ENCODE measurements at places on chromosomes 7 and 10. TPM values are rescaled to one million over a fixed set of nuclear protein-coding genes. Genes with fewer than 3 reads are reported as not detected.

DNA sequence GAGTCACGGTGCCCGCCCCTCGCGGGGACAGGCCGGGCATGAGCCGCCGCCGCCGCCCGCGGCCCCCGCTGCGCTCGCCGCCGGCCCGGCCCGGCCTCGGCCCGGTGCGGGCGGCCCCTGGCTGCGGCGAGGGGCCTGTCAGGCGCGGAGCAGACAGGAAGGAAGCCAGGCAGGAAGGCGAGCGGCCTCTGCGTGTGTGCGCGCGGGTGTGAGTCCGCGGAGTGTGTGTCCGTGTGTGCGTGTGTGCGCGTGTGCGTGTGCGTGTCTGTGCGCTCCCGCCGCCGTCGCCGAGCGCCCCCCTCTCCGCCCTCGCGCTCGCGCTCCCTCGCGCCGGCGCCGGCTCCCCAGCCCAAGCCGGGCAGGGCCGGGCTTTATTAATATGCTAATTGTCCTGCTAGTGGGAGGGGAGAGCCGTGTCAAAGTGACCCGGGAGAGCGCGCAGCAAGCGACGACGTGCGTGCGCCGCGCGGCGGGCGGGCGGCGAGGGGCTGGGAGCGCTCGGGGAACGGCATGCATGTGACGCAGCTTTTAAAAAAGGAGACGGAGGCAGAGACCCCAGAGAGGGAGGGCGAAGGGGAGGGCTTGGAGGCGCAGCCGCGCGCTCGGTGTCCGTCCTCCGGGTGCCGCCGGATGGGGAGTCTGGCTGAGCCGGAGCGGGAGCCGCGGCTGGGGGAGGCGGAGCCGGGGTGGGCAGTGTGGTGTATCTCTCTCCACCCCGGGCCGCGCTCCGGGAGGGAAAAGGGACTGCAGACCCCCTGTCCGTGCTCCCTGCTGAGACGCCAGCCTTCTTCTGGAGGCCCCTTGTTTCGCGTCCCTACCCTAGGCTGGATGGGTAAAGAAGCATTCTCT, at the start of gene LDB1:
LDB1 (minus strand) TSS at position 227 of the 849 bp plus-strand sequence. CDS start 258 bp downstream, outside the sequence.
- H3K36me3 ChIP-seq, result no peaks in the 10 kb centered on the region
- no peaks in the 10 kb centered on the region for H3K27me3 ChIP-seq
- H3K27ac ChIP-seq, result peak within 1 kb of the TSS; percentile 97
- H3K4me1 ChIP-seq, result peaks cover 56% of the 10 kb centered on the region

- H3K4me3 ChIP-seq, result no peak overlapping the region
- DNase-seq, result no peak
- no peaks in the 10 kb centered on the region for H3K4me1 ChIP-seq
- no peaks in the 10 kb centered on the region for H3K27me3 ChIP-seq
Observed at GRCh38 chr7:80764132-80764531, 125.7 kb downstream of the CD36 start.

Gene HECW1
- 10.9 TPM for total RNA-seq

Gene AKR1E2
- total RNA-seq, result 18.9 TPM

DNA sequence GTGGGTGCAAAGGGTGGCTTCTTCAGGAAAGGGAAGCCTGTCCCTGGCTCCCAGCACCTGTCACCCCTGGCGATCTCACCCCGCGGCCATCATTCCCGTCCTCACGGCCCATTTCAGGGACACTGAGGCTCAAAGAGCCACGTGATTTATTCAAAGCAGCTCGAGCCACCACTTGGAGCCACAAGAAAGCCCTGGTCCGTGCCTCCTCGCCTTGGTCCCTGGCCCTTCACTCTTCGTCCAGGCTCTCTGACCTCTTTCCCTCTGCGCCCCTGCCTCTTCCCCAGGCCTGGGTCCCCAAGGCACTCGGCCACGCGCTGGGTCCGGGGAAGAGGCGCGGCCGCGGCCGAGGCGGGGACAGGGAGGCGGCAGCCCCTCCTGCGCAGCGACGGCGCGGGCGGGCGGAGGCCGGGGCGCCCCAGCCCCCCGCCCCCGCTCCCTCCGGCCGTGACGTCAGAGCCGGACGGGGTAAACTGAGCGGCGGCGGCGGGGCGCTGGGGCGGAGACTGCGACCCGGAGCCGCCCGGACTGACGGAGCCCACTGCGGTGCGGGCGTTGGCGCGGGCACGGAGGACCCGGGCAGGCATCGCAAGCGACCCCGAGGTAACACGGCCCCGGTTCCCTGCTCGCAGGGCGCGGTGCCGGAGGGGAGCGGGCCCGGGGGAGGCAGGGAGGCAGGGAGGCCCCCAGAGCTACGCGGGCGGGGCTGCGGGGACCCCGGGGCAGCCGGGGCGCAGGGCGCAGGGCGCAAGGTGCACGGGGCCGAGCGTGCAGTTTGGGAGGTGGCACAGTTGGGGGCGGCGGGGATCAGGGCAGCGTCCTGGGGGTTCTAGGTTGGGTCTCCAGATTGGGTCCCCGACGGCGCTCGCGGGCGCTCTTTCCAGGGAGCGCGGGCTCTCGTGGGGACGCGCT, at the start of gene SLC18A2:
SLC18A2 (plus strand) TSS at position 494 of the 909 bp plus-strand sequence. CDS start 580 bp downstream, outside the sequence.
- peak within 1 kb of the TSS; percentile 5 for H3K4me3 ChIP-seq
- DNase-seq, result no peak
- no peaks in the 10 kb centered on the region for H3K36me3 ChIP-seq
- peaks cover 16% of the 10 kb centered on the region for H3K4me1 ChIP-seq
- no peak within 1 kb of the TSS for H3K27ac ChIP-seq

DNA sequence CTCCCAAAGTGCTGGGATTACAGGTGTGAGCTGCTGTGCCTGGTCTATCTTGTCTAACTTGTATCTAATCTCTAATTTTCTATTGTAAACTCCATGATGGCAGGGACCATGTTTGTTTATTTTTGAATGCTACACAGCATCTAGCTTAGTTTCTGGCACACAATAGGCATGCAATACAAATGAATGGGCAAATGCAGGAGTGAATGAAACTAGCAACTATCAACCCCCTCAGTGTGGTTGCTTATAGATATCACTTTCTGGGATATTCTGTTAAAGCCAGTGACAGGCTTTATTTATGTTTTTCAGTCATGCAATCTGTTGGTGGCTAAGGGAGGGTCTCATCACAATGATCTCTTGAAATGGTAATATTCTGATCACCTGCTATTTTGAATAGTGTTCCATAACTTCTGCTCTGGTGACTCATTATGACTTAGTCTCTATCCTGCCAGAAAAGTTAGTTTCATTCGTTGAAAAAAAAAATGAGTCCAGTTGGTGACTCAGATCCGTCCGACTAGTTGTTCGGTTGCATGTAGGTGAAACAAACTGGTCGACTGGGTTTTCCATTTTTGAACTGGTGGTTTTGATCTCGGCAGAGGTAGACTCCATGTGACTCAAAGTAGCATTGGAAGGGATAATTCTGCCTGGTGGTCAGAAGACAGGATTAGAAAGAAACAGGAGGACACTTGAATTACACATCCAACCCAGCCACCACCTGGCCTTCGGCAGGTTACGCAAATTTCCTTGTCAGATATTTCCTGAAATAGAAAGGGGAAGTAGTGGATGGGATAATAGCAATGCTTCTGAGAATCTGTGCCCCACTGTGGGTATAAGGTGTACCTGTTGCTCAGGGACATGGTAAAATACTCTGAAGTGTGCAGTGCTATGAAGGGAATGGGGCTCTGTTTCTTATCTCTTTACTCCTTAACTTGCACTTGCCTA, 76.8 kb downstream of the GATA3 start:
- H3K27ac ChIP-seq, result no peak overlapping the region
- no peak for DNase-seq
- H3K27me3 ChIP-seq, result no peaks in the 10 kb centered on the region
- no peak overlapping the region for H3K4me3 ChIP-seq
- H3K4me1 ChIP-seq, result no peaks in the 10 kb centered on the region

DNA sequence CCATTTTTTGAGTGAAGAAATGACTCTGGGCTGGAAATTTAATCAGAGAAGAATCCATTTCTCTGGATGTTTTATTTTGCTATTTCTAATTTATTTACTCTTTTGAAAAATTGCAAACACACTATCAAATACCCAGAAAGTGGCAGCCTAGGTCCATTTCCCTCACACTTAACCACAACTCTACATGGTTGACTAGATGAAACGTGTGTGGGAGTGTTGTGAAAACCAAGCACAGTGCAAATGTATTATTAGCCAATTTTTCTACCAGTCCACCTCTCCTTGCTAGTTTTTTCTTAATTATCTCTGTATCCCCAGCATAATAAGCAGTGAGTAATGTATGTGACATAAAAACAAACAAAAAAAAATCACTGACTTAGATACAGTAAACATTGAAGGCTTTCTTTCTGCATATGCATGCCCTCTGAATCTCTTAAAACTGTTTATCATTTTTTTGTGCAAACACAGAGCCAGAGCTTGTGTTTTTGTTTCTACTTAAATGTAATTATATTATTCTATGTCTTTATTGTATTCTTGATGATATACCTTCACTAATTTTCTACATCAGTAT, 30.9 kb downstream of the SCIN start:
- H3K4me1 ChIP-seq, result no peaks in the 10 kb centered on the region
- H3K27me3 ChIP-seq, result no peaks in the 10 kb centered on the region
- no peak overlapping the region for H3K27ac ChIP-seq
- no peak overlapping the region for H3K4me3 ChIP-seq
- no peaks in the 10 kb centered on the region for H3K36me3 ChIP-seq

Gene ELFN1
- total RNA-seq, result 2.4 TPM

DNA sequence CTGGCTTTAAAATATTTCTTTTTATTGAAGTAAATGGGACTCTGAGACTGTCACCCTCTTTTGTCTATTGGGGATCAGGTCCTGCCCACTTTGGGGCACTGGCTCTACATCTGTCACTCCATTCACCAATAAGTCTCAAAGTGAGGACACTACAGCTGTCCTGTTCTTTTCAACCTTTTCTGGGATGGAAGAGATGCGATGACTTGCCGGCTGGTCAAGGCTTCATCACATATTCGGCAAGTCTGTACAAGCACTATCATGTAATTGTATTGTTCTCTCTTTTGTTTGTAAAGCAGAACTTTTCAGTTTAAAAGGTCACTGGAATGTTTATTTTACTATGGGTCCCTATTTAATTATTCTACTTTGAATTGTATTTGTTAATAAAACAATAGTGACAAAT, 17.7 kb upstream of the SP8 start:
- H3K4me3 ChIP-seq, result no peak overlapping the region
- H3K4me1 ChIP-seq, result no peaks in the 10 kb centered on the region
- H3K36me3 ChIP-seq, result no peaks in the 10 kb centered on the region
- peaks cover 32% of the 10 kb centered on the region for H3K27me3 ChIP-seq
- DNase-seq, result no peak

DNA sequence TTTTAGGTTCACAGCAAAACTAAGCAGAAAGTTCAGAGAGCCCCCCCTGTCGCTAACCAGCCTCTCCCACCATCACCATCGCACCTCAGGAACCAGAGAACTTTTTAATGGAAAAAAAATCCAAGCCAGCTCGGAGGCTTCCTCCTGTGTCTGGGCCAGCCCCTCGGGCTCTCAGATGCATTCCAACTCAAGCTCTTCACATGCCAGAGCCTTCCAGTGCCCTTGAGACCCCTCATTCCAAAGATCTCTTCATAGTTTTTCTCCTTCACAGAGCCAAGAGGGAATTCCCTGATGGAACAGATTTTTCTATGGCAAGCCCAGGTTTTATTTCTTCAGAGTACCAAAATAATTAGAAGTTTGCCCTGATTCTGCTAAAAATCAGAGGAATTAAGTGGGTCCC, 153.4 kb upstream of the LANCL2 start:
- H3K36me3 ChIP-seq, result peaks cover 15% of the 10 kb centered on the region
- no peaks in the 10 kb centered on the region for H3K27me3 ChIP-seq
- H3K4me3 ChIP-seq, result no peak overlapping the region
- H3K4me1 ChIP-seq, result no peaks in the 10 kb centered on the region
- no peak for DNase-seq
- no peak overlapping the region for H3K27ac ChIP-seq

Gene BRI3
- 69.0 TPM for total RNA-seq

GRCh38 chr10:88913788-88914187, 33.7 kb downstream of the STAMBPL1 start:
- H3K4me3 ChIP-seq, result no peak overlapping the region
- H3K36me3 ChIP-seq, result no peaks in the 10 kb centered on the region
- no peak overlapping the region for H3K27ac ChIP-seq
- DNase-seq, result no peak
- H3K27me3 ChIP-seq, result no peaks in the 10 kb centered on the region
- H3K4me1 ChIP-seq, result no peaks in the 10 kb centered on the region

Gene UCN3
- total RNA-seq, result not detected

All from tibial nerve (tissue), 4 donors.